Adipocyte (in vitro differentiated cells): ENCODE measurements at places on chromosomes 4 and X.

DNA sequence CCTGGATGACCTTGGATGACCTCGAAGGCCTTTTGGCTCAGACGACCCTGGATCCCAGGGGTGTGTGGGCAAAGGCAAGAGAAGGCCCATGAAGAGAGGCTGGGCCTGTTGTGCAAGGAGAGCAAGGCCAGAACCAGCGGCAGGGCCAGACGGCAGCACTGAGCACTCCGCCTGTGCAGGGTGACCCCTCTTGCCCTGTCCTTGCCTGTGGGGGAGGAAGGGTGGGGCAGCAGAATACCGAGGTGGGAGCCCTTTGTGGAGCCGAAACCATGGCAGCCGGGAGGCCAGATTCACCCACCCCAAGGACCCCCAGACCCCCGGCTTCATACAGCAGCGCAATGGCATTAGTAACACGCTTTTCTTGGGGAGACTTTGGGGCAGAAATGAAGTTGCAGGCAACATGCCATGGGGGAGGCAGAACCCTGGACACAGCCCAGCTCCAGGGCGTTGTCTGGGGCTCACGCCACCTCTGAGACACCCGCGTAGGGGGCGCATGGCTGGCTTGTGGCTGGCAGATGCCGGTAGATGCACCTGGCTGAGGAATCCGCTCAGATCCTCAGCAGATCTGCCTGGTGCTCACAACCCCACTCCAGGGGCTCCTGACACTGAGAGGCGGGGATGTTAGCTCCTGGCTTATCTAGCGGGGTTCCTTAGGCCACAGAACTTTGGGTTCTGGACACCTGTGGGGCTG is 114.5 kb downstream of the FAM53A start:
- DNase-seq = no peak

DNA sequence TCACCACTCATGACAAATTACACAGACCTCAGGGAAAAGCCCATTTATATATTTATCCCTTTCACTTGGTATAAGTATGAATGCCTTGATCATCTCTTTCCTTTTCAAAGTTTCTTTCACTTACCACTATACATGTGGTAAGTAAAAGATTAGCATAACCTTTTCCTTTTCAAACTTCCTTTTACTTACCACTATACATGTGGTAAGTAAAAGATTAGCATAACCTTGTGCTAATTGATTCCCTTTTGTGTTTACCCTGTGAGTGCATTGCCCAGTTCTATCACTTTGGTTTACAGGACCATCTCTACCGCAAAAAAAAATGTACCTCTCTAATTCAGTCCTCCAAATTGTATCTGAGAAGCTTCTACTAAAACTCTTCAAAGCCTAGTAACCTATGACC is 32.7 kb upstream of the TCEANC start:
- DNase-seq = no peak

GRCh38 chrX:118115953-118116712 is 477 bp downstream of the KLHL13 start:
- peak; percentile 17 for DNase-seq

DNA sequence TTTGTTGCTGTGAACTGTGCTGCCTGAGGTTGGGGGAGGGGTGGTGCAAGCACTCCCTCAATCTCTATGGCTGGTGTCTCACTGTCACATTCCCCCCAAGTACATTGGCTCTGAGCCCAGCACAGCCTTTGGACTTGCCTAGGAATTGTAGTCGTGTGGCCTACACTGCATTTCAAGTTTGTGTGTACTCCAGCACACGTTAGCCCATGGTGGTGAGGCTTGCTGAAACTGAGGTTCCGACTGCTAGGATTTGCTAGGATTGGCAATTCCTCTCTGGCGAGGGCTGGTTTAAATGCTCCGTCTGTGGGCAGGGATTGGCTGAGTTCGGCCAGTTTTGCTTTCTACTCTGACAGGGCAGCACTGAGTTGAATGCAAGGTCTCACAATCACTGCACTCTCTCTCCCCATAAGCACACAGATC is 121.7 kb upstream of the CXXC4 start:
- no peak for DNase-seq

- DNase-seq = peak; percentile 54
These were observed 6.7 kb upstream of the MSX1 start for GRCh38 chr4:4852591-4853362.

- no peak for DNase-seq
These were observed 210.9 kb downstream of the FRMPD4 start for GRCh38 chrX:12349201-12349600.

GRCh38 chr4:188110741-188111471 is 1.5 kb upstream of the TRIML2 start:
- DNase-seq = peak; percentile 43

DNA sequence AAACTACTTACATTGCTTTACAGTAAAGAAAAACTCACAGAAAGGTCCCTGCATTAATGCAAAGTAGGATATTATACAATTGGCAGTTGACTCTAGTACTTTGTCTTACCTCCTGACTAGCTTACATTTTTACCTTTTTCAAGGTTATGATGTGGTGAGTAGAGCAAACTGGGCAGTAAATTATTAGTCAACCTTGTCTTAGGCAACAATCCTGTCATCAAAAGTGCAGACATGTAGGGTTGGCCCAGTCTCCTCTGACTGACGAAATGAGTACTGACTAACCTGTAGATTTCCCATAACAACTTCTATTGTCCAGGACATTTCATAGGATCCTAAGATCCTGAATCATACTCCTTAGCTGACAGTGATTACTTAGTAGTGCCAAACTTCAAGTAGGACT is 142.0 kb upstream of the NUDT6 start:
- no peak for DNase-seq

DNA sequence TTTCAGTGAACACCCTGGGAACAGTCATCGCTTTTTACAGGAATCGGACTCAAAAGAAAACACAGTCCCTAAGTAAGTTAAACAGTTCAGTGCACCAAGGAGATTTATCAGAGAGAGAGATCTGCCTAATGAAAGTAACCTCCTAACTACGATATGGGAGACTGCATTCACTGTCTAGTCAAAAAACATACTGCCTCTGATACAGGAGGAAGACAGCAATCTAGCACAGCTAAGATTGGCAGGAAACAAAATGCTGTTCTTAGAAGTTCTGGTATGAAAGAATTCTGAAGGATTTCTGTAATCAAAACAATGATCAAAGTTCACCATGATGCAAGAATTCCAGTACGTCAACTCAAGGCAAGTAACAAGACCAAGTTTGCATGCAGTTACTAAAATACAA is 92.8 kb downstream of the MAML3 start:
- DNase-seq = peak; percentile 85

DNA sequence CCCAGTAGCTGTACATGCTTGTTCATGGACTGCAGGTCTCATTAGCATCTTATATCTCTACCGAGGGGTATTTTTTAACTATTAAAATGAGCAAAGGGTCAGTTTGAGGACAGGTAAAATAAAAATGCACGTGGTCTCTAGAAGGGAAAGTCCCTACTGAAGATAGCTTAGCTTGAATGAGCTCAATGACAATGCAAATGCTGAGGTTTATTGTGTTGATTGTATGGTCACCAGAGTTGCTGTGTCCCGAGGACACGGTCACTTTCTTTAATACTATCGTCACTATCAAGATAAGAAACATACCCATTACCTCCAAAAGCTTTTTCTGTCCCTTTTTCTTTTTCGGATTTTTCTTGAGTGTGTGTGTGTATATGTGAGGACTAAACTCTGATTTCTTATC is 250.5 kb upstream of the PRKX start:
- DNase-seq = no peak

- DNase-seq = no peak
These were observed 46.5 kb upstream of the NKAP start for GRCh38 chrX:119989905-119990555.

GRCh38 chrX:139192386-139192961 is 338.1 kb upstream of the F9 start:
- DNase-seq = no peak

- no peak for DNase-seq
These were observed 76.1 kb downstream of the SLC9A6 start for GRCh38 chrX:136061286-136061685.

GRCh38 chr4:78190595-78190994 is 133.5 kb downstream of the FRAS1 start:
- no peak for DNase-seq

GRCh38 chr4:139488442-139488841 is 34.5 kb downstream of the RAB33B start:
- DNase-seq = no peak

DNA sequence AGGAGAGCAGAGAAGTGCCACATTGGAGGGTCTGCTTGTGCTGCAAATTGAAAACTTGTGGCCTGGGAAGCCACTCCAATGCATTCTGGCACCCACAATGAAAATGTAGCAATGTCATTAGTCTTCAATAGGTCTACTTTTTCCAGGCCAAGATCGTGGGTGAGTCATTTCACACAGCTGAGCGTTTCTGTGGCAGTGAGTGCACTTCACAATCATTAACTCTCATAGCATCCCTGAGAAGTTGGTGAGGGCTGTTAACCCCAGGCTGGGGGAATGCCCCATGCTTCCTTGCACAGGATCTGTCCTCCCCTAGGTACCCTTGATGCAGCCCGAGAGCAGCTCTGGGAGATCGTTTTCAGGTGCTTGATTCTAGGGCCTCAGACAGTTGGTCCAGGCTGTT is 196.8 kb upstream of the ATP6AP2 start:
- DNase-seq = no peak

- no peak for DNase-seq
These were observed 142.1 kb downstream of the BCOR start for GRCh38 chrX:39955625-39956024.

DNA sequence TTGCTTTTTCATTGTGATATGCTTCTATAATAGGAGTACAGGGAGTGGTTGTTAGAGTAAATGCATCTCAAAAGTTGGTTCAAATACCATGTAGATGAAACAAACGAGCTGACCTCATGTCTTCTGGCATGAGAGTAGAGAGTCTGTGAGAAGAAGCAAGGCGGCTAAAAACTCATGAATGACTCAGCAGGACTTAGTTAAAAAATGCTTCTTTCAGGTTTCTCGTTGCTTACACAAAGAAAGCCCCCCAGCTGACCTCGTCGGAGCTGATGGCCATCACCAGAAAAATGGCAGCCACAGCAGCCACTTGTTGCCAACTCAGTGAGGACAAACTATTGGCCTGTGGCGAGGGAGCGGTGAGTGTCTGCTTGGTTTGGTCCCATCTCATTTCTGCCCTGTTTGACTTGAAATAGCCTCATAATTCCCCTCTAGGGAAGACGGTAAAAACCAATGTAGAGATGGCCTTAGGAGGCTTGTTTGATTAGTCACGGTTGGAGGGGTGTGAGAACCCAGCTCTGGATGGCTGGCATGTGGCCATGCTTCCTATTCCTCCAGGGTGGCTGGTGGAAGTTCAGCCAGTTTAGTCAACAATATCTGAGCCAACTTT is 14.5 kb downstream of the AFP start:
- peak; percentile 81 for DNase-seq

DNA sequence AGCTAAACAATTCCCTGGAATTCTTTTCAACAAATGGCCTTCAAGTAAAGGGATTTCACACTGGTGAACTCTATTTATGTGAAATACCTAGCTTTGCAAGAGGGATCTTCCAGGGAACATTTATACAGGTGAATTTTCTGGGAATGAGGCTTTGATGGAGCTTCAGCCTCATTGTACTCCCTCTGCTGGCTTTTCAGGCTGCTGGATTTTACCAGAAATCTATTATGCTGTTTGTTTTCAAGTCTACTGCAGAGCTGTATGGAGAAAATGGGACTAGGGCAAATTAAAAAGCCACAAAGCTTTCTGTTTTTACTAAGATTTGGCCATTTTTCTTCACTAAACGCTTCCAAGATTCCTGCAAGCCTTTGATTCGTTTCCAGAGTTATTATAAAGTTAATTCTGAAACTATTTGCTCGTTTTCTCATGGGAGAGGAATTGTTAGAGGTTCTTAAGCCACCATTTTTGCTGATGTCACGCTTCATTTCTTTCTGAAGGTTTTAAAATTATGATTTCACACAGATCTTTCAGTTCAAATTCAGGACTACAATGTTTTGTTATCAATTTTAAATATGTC is 31.6 kb downstream of the KDM6A start:
- DNase-seq = peak; percentile 25

DNA sequence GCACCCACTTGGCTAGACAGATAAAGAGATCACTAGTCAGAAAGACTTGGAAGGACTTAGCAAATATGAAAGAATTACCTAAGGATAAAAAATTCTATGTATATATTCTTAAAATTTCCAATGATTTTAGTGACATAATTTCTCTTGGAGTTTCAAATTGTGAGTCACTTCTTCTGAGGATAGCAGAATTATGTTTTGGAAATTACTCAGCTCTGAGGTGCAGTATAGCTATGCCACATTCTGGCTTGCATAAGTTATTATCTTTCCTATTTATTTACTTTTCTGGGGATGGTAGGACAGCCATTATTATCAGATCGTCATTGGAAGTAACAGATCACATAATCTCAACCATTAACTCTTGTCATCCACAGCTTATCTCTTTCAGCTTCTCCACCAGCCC is 853.5 kb downstream of the TRIML1 start:
- DNase-seq = peak; percentile 44

- no peak for DNase-seq
These were observed 381.1 kb upstream of the MAD2L1 start for GRCh38 chr4:120447774-120448173.

- DNase-seq = no peak
These were observed 1.9 kb downstream of the GK start for GRCh38 chrX:30654989-30655607.

DNA sequence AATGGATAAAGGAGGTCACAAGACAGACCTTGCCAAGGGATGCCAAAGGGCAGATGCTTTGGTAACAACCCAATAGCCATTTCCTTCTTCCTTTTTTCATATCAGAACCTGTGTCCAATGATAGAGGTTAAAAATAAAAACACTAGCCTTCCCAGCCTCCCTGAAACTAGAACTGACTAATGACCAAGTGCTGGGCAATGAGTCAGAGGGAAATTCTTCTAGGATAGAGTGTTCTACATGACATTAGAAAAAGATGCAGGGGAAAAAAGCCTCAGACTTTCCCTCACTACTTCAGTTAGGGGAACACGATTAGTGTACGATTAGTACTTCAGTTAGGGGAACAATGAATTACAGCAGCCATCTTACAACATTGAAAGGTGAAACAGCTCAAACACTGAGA is 29.3 kb upstream of the FAM47C start:
- peak; percentile 58 for DNase-seq

GRCh38 chr4:1201851-1202525 is 29.6 kb upstream of the SPON2 start:
- no peak for DNase-seq

- no peak for DNase-seq
These were observed 142.8 kb upstream of the KLF8 start for GRCh38 chrX:56089376-56089775.

DNA sequence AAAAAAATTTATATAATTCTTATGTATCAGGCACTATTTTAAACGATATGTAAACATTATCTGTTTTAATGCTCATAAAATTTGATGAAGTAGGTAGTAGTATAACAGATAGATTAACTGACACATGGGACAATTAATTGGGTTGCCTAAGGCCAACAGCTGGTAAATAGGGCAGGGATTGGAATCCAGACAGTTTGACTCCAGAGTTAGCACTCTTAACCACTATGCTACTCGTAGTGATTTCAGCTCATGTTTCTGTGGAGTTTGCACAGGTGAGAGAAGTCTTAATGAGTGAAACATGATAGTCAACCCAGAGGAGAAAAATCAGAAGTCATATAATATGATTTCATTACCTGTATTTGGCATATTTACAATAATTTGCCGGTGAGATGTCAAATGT is 126.0 kb upstream of the WDFY3 start:
- DNase-seq = no peak

GRCh38 chr4:1265351-1265750 is 16.4 kb upstream of the CTBP1 start:
- no peak for DNase-seq
